ENCODE measurements at places on chromosomes 13 and 19.

DNA sequence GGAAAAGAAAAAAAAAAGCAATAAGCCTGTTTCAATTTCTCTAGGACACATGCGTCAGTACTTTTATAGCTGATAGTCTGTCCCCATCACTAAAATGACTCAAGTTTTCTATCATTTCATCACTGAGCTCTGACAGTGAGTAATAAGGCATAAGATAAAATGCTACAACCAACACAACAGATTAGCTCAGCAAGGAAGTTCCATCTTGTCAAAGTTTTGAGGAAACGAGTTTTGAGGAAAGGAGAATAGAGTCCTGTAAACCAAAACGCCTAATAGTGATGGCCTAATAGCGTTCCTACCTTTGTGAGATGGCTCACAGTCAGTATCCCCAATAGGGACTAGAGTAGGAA is 145.1 kb downstream of the LACC1 start:
- no peak for DNase-seq

- no peaks in the 10 kb centered on the region for H3K4me1 ChIP-seq
- no peaks in the 10 kb centered on the region for H3K27me3 ChIP-seq
- no peak overlapping the region for H3K4me3 ChIP-seq
- H3K27ac ChIP-seq, result no peak overlapping the region
Observed at GRCh38 chr13:79429309-79429708, 23.3 kb upstream of the RBM26 start.

DNA sequence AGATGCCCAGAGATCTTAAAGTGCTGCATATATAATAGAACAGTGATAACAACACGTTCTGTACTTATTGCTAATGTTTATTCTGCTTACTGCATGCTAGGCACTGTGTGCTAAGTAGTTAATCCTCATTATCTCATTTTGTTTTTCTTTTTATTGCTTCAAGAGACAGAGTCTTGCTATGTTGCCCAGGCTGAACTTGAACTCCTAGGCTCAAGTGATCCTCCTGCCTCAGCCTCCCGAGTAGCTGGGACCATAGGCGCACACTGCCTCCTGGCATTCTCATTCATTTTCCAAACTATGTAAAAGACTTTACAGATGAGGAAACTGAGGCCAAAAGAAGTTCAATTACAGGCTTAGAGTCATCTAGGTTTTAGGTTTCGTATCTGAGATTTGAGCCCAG is 548.4 kb downstream of the GPC6 start:
- no peaks in the 10 kb centered on the region for H3K27me3 ChIP-seq
- H3K36me3 ChIP-seq, result no peaks in the 10 kb centered on the region
- no peak overlapping the region for H3K4me3 ChIP-seq
- DNase-seq, result no peak
- no peak overlapping the region for H3K27ac ChIP-seq
- H3K4me1 ChIP-seq, result peaks cover 13% of the 10 kb centered on the region

GRCh38 chr19:16579381-16579780 is 7.2 kb upstream of the SLC35E1 start:
- peak overlapping the region; percentile 11 for H3K27ac ChIP-seq
- no peak overlapping the region for H3K4me3 ChIP-seq
- DNase-seq, result no peak
- H3K36me3 ChIP-seq, result peaks cover 3% of the 10 kb centered on the region
- no peaks in the 10 kb centered on the region for H3K27me3 ChIP-seq

DNA sequence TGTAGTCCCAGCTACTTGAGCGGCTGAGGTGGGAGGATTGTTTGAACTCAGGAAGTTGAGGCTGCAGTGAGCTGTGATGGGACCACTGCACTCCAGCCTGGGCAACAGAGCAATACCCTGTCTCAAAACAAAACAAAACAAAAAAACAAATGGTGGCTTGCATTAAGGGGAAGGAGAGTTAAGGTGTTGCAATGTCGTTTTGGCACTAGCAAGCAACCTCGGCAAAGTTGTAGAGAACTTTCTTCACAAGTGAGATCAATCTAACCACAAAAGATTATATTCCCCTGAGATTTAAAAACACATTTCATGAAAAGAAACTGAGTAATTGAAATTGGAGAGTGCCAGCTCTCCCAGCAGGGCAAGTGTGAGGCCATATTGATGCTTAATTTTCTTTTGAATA is 153.7 kb downstream of the KLF5 start:
- peaks cover 11% of the 10 kb centered on the region for H3K4me1 ChIP-seq
- no peak overlapping the region for H3K27ac ChIP-seq
- DNase-seq, result no peak
- no peaks in the 10 kb centered on the region for H3K27me3 ChIP-seq
